Osteoblast (primary cell): ENCODE measurements at places on chromosomes 7 and 10. TPM values are rescaled to one million over a fixed set of nuclear protein-coding genes. Genes with fewer than 3 reads are reported as not detected.

DNA sequence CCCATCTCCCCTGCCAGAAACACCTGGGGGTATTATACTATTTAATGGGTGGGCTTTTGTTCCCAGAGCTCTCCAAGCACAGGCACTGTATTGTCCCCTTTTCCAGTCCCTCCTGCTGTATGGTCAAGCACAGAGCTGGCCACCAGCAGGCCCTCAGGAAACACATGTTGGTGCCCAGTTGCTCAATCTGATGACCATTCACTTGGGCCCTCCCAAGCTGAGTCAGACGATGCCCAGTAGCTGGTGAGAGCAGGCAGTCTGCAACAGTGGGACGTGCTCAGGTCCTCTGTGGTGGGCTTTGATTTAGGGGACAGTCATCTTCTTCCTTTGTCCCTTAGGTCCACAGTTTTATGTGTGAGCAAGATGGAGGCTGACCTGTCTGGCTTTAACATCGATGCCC lies 11.8 kb downstream of the SFXN2 start:
- DNase-seq, result peak; percentile 70

- no peak for DNase-seq
Observed at GRCh38 chr10:47048526-47048905, 137.3 kb downstream of the PTPN20 start.

GRCh38 chr10:60414877-60415585 lies 25.4 kb upstream of the ANK3 start:
- DNase-seq, result peak; percentile 69

DNA sequence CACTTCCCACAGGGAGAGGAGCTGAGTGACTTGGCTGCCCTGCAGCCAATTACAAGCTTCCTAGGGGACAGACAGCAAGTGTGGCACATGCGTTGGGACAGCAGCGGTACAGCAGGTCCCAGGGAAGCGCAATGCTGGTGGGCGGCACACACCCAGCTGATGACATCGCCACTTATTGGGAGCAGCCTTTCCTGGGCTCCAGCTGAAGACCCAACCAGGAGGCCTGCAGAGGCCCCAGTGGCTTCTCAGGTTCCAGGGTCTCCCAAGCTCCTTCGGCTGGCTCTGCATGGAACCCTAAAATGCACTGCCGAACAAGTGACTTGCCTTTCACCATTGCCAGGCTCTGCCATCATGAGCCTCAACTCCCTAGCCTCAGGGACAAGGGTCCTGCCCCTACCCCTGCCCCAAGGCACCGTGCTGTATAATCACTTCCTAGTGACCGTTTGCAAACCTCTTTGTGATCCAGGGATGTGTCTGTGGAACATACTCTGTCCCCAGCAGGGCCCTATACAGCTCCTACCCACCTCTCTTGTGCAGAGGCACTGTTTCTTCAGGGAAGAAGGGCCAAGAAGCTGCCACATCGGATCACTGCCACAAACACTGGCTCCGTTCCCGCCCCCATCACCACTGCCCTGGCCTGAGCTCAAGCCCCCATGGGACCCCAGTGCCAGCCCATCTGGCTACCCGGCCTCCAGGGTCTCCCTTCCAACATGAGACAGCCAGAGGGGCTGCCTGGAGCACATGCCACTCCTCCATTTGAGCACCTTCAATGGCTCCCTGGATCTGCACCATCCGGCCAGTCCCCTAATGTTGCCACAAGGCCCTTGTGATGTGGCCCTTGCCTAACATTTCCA lies 19.3 kb upstream of the SLIT1 start:
- no peak for DNase-seq

The VSTM4 gene
- 10.1 and 14.1 TPM in 2 replicates for total RNA-seq

The UTF1 gene
- not detected in 2 replicates for total RNA-seq

The CLRN3 gene
- not detected in 2 replicates for total RNA-seq

GRCh38 chr7:33882040-33882837 lies 23.1 kb upstream of the BMPER start:
- no peak for DNase-seq

The CYP3A7 gene
- not detected in 2 replicates for total RNA-seq
